Cardiac septum (tissue), 1 donor: ENCODE measurements at places on chromosomes 5 and 9. TPM values are rescaled to one million over a fixed set of nuclear protein-coding genes. Genes with fewer than 3 reads are reported as not detected.
A peak's percentile ranks its signal among the peaks of the same experiment; 100 is the strongest.

Gene SELENOP
- total RNA-seq = 149 TPM

DNA sequence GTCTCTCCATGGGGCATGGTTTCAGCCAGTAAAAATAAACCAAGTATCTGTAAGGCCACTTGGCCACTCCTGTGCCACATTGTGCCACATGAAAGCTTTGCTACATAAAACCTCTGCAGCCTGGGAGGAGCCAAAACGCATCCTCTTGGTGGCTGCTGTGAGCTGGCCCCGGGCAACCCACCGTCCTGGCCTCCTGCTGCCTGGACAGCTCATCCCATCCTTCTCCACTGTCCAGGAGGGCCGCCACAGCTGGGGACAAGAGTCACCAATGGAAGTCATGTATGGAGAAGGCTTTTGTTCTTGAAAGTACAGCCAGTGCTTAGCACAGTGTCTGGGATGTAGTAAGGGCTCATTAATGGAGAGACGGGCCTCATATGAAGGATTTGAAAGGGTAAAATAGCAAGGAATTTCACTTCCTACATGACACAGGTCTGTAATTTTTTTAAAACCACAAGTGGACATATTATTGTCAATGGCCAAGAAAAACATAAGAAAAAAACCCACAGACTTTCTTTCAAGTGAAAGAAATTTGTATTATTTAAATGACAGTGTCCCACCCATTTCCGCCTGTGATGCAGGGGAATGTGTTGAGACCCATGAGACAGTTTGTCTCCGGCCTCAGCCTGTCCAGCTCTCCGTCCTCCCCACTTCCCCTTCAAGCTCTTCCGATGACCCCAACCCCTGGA is 6.6 kb downstream of the PTGES start:
- DNase-seq = no peak

DNA sequence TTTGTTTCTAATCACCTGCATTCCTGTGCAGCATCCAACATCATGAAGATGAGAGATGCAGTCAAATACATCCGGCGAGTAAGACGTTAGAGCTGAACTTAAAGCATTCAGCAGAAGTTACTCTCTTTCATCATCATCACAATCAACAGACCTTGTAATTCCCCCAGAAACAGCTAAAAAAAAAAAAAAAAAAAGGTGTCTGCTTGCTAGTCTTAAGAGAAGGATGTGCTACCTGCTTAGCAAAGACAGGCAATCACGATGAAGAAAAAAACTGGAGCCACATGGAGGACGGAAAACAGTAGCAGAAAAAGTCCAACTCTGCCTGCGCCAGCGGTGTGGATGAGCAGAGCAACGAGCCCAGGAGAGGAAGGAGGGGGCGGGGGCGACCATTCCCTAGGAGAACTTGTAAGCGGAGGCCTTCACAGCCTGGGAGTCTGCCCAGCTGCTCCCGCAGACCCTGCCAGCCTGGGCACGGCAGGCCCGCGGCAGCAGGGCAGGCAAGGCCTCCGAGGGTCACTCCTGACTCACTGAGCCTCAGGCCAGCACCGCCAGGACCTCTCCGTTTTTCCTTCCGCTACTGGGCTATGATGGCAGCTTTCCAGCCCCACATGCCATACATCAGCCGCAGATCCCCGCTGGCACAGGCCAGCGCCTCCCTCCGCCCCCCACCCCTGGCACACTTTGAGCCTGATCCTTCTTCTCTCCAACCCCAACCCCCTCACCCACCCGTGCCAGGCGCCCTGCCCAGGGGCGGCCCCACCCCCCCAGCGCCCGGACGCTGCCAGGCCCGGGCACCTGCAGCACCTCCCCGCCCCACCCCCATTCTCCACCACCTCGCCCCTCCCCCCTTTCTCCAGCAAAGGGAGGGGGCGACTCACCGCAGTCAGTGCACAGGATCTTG is 1.4 kb downstream of the NRG2 start:
- peak; percentile 81 for DNase-seq

DNA sequence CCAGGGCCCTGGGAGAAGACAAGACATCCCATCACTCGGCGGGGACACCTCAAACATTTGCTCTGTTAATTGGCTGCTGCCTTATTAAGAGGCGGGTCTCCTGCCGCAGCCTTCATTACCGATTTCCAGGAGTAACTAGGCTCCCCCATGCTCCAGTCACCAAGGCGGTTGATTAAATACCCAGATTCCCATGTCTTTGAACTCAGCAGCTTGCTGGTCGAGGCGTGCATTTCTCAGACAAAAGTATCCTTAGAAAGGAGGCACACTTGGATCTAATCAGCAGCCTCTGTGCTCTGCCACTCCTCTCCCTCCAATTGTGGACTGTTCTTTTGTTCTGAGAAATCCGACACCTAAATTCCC is 228.8 kb downstream of the FSTL4 start:
- no peak for DNase-seq

- DNase-seq = no peak
Observed at GRCh38 chr9:133991214-133991921, 756 bp downstream of the VAV2 start.

DNA sequence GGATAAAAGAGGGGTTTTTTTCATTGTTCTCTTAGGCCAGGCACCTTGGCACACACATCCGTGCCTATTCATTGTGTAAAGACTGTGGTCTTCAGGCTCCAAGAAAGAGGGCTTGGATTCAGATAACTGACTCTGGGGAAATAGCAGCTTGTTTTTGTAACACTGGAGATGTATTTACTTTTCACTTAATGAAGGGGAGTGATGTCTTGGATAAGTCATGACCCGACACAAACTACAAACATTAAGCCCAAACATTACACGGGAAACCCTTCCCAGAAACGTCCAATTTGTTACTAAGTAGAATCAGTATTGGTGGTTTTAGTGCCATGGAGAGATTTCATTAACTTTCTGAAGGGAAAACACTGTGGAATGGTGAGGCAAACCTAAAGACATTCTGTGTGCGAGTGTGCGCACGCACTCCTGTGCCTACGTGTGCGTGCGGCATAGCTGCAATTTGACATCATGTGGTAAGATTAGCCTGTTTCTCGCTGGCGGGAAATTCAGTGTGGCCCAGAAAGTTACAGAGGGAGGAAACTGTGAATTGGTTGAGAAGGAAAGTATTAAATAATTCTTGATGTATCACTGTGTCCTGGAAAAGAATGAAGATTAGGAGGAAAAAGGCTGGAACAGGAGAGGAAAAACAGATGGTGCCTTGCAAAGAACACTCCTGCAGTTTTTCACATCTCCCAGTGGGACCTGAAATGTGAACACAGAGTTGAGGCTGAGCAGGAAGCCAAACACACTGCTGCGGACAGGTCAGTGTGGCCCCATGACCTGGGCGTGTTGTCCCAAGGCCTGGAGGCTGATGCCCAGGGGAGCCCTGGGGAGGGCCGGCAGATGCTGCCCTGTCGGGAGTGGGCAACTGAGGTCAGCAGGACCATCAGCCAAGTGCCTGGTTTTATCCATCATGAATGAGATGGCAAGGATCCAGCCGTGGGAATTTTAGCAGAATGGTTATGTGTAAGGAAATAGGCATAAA is 108.5 kb downstream of the GAS1 start:
- no peak for DNase-seq

Gene PCDHGA12
- total RNA-seq = 10.3 TPM

DNA sequence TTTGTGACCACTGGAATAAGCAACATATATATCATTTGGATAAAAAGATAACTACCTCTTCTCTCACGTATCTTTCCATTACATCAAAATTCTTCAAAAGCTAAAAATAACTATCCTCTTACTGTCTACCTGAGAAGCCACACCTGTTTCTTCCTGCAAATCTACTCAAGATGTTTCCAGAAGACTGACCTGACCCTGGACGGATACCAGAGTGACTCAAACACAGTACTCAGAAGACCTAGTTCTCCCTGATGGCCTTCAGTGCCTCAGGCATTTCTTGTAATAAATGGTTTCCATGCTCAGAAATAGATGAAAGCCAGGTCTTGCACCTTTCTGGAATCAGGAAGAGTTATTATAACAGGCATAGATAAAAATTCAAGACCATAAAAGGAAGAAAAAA is 245.9 kb upstream of the PIK3R1 start:
- DNase-seq = no peak

Gene PAEP
- not detected for total RNA-seq

Gene PCDHB4
- total RNA-seq = 1.3 TPM

- DNase-seq = no peak
Observed at GRCh38 chr5:143776951-143777350, 35.0 kb upstream of the HMHB1 start.

GRCh38 chr9:120698766-120699165 is 15.5 kb downstream of the MEGF9 start:
- DNase-seq = no peak

DNA sequence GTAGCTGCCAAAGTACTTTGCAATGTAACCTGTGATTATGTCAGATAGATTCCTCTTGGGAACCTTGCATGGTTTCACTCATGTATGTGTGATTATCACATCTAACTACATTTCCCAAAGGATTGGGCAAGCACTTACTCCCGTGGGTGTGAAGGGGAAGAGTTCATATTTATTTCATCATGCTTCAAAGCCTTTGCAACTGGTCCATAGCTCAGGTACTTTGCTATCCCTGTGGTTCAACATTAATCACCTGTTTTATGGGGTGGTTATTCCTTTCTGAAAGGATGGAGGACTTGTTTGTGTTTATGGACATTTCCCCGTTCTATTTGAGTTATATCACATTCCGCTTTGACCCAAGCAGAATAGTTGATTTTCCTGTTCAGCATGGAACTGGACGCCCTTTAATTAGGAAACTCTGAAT is 13.6 kb upstream of the ERMP1 start:
- no peak for DNase-seq

Gene SLC45A2
- 0.16 TPM for total RNA-seq
